ENCODE measurements at places on chromosomes 3 and 15.

- DNase-seq = peak; percentile 14
Observed at GRCh38 chr3:53264718-53265117, 8.9 kb upstream of the TKT start.

DNA sequence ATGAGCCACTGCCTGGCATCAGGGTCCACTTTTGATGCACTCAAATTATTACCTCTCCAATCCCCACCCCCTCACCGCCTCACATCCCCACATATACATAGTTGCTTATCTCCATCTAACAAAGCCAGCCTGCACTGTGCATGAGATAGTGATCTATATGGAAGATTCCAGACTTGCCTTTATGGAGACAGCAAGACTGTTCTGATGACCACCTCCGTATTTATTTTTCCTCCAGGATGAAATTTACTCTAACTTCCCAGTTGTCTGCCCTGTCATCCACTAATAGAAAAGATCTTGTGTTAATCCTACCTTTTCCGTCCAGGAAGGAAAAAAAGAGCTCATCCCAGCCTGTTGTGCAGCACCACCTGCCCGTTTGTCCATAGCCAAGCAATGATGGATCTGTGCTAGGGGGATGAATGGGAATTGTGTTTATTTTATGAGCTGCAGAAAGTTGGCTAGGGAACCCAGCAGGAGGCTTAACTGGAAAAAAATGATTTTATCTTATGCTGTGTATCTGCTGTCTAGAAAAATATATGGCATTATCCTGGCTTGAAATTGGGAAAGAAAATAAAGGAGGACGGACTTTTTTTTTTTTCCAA, 114.5 kb downstream of the CD47 start:
- no peak for DNase-seq

GRCh38 chr3:171320750-171321558, 139.3 kb downstream of the TNIK start:
- no peak for DNase-seq

GRCh38 chr3:87949879-87950208, 109.0 kb downstream of the CGGBP1 start:
- no peak for DNase-seq

DNA sequence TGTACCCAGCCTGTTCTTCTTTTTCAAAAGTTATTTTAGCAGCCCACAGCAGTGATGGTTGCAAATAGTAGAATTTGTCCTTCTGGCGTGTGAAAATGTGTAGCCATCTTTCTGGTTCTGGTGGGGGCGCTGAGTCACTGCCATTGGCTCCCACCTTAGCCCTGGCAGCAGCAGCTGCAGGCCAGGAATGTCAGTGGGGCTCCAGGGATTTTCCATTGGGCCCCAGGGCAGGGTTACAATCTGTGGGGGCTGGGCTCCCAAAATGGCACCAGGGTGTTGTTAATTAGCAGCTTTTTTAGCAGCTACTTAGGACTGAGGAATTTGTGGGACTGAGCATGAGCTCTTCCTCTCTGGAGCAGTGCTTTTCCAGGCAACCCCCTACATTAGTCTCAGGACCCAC, 38.9 kb downstream of the TOPAZ1 start:
- peak; percentile 42 for DNase-seq

- no peak for DNase-seq
Observed at GRCh38 chr3:94280958-94281357, 218.1 kb downstream of the NSUN3 start.

Measured in ELF-1 (cell line).